CD8-positive, alpha-beta T cell (primary cell): ENCODE measurements at places on chromosomes 2 and 18. TPM values are rescaled to one million over a fixed set of nuclear protein-coding genes. Genes with fewer than 3 reads are reported as not detected.

The ST8SIA5 gene
- total RNA-seq: not detected

The CLEC4F gene
- not detected for total RNA-seq

The EN1 gene
- not detected for total RNA-seq

The EMILIN1 gene
- total RNA-seq: 0.11 TPM

The PLEK gene
- total RNA-seq: 10.3 TPM

The CNDP1 gene
- 0.22 TPM for total RNA-seq

The SH3RF3 gene
- total RNA-seq: 6.3 TPM

The GKN1 gene
- not detected for total RNA-seq

The SERPINB10 gene
- not detected for total RNA-seq

The KCNF1 gene
- not detected for total RNA-seq

The UNC80 gene
- not detected for total RNA-seq

The RFTN2 gene
- total RNA-seq: not detected
